Stimulated activated CD8-positive, alpha-beta memory T cell treated with anti-CD3 and anti-CD28 coated beads, Interleukin-4, amount 100 ng/mL, for 1 hour (primary cell): ENCODE measurements at places on chromosomes 1 and 21.

- DNase-seq, result no peak
These were observed 29.9 kb upstream of the PPP1R15B start for GRCh38 chr1:204441558-204441957.

DNA sequence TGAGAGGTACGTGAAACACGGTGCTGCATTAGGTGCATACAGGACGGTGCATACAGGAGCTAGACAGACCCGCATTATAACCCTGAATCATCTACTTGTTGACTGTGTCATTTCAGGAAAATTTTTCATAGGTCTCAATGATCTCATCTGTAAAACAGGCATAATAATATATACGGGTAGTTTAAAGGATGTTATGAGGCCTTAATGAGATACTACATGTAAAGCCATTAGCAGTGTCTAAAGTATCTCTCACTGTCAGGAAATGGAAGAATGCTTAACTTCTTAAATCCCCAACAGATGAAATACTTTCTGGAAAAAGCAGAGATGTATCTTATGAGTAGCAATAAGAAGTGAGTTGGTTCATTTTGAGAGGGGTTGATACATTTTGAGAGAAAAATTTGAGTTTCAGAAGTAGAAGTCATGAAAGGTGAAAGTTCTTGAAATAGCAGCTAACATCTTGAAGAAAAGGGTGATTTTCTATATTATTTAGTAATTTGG lies 669.6 kb downstream of the PTPRC start:
- no peak for DNase-seq

GRCh38 chr1:82099170-82099569 lies 298.4 kb downstream of the ADGRL2 start:
- DNase-seq, result no peak

GRCh38 chr1:88063605-88064004 lies 620.5 kb upstream of the PKN2 start:
- no peak for DNase-seq

- no peak for DNase-seq
These were observed 8.1 kb upstream of the PRELP start for GRCh38 chr1:203467550-203467921.

GRCh38 chr1:214833178-214833756 lies 230.3 kb downstream of the CENPF start:
- DNase-seq, result no peak

- no peak for DNase-seq
These were observed 5.6 kb downstream of the PTPRF start for GRCh38 chr1:43536196-43536863.

DNA sequence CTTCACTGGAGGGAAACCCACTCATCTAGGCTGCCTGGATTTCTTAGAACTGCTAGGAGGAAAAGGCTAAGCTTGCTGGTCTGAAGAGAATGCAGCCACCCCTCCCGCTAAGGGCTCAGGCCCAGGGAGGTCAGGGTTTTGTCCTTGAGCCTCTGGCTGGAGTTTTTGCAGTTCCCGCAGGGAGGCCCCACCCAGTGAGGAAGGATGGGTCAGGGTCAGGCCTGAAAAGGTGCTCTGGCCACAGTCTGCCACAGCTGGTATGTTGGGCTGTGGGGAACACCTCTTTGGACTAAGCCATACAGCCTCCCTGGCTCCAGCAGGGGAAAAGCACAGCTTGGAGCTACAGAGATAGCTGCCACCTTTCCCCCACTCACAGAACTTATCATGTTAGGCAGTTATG lies 71.4 kb upstream of the PAPPA2 start:
- DNase-seq, result no peak

DNA sequence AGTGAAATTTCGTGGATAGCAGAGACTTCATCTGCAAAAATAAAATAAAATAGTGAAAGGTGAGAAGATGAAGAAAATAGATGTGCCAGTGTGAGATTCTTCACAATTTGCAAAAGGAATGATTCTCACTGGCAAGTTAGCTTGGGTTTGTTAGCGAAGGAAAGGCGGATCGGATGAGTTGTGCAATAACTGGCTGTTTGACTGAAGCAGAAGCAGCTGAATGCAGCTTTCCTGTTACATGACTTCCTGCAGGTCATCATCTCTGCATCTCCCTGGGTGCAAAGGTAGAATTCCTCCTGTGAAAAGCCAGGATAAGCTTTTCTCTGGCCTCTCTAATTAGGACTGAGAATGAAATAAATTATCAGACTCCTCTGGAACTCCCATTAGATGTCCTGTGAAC lies 263.1 kb upstream of the CHRM3 start:
- no peak for DNase-seq

- DNase-seq, result no peak
These were observed 23.3 kb downstream of the EPHA10 start for GRCh38 chr1:37741662-37742061.

- no peak for DNase-seq
These were observed 13.1 kb downstream of the SLC19A1 start for GRCh38 chr21:45528981-45529784.

DNA sequence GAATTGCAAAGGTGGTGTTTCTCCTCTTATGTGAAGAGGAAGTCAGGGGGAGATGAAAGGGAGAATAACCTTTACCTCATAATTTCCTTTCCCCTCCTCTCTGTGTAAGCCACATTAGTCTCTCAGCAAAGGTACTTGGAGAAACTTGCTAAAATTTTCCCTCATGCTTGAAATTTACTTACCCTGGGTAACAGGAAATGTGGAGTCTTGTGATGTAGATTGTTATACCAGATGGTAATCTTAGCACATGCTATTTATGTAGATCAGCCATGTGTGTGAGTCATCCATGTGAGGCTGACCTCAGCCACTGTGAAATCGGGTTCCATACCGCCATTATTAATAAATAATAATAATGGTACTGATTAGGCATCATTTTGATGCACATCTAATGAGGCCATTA lies 128.4 kb downstream of the TGFB2 start:
- DNase-seq, result no peak

- no peak for DNase-seq
These were observed 1048.1 kb downstream of the BRINP3 start for GRCh38 chr1:189429610-189430009.

DNA sequence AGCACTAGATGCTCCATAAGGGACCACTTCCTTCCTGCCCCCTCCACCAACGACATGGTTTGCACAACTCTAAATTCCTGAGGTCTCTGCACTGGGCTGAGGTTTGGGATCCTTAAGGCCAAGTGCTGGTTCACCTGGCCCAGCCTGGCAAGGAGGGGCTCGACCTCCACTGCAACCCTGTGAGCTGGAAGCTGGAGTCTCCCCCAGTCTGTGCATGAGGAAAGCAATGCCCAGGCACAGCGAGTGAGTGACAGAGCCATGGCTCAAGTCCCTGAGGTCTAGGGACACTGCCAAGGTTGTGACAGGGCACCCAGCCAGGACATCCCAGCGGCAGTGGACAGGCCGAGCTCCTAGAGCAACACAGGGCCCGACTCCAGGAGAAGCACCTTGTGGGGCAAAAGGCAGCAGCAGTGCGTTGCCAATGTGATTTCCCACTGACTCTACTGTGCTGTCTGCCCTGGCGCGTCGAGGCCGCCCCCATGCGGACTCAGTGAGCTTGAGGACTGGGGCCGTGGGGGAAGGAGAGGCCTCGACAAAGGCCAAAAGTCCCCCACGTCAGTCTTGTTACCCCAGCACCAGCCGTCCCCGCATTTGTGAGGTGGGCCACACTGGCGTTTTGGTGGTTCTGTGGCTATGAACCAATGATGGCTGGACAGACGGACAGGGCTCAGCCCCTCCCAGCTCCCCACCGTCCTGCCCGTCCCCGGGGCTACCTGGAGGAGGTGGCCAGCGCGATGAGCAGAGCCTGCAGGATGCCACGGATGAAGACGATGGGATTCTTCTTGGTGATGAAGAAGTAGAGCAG lies 30.0 kb downstream of the PODN start:
- no peak for DNase-seq

- DNase-seq, result no peak
These were observed 77.4 kb downstream of the DESI2 start for GRCh38 chr1:244730153-244730933.

- DNase-seq, result no peak
These were observed 15.3 kb downstream of the PABPC4 start for GRCh38 chr1:39561279-39561678.

DNA sequence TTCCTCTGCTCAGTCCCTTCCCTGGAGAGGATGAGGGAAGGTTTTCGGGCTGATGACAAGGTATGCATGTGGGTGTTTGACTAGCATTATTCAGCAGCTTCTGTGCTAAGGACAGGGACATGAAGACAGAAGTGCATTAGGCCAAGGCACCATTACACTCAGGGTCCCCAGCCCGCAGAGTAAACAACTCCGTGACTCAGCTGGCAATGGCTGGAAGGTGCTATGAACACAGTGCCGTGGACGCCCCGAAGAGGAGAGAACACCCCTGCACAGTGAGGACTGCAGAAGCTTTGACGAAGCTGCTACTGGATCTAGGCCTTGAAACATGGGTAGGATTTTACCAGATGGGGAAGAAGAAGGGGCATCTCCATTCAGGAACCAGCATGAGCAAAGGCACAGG lies 13.7 kb upstream of the EPS8L3 start:
- no peak for DNase-seq

GRCh38 chr1:67460676-67461500 lies 30.7 kb upstream of the SERBP1 start:
- no peak for DNase-seq

DNA sequence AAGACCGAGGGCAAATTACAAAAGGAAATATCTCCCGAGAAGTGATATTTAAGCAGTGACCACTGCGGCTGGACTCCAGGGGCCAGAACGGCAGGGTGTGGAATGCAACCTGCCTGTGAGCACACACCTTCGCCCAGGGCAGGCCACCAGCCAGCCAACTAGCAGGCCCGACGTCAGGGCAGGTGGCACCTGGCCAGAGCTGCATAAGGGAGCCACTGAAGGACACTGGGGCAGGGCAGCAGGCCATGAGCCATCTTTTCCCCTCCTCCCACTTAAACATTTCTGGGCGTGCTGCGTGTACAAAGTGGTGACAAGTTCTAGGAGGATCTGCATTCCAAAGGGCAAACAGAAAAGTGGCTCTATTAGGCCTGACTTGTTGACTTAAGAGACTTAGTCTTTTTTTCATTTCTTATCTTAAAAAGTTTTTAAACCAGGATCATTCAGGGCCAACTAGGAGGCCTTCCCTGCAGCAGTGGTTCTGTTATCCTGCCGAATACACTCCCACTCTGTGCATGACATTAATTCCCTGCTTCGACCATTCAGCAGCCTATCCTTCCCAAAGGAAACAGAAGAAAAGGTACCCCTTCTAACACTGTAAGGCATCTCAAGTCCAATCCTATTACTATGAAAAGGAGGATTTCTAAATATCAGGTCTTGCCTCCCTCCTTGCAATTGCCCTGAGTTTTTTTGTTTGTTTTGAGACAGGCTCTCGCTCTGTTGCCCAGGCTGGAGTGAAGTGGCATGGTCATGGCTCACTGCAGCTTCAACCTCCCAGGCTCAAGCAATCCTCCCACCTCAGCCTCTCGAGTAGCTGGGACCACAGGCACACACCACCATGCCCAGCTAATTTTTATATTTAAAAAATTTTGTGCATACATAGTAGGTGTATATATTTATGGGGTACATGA lies 96.3 kb downstream of the BCAR3 start:
- no peak for DNase-seq

DNA sequence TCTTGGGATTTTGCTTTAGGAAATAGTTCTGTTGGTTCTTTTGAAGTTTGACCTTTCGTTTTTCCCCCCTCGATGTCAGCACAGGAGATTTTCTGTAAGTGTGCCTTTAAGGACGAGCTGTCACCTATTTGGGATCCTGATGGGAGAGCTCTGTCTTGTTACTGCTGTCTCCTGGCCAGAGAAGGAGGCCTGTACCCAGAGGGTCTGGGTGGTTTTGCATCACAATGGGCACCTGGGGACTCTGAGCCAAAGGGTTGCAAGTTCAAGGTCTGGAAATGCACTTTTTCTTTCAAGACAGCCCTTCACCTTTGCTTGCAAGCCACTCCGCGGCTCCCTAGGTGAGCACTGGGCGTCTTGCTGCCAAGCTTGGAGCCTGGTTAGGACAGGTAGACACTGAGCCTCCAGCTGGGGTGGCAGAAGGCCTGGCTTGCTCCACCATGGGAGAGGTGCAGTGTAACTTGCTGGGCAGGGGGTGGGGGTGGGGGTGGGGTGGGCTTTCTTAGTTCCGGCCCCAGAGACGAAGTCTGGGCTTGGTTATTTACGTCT lies 2.9 kb downstream of the AJAP1 start:
- no peak for DNase-seq

DNA sequence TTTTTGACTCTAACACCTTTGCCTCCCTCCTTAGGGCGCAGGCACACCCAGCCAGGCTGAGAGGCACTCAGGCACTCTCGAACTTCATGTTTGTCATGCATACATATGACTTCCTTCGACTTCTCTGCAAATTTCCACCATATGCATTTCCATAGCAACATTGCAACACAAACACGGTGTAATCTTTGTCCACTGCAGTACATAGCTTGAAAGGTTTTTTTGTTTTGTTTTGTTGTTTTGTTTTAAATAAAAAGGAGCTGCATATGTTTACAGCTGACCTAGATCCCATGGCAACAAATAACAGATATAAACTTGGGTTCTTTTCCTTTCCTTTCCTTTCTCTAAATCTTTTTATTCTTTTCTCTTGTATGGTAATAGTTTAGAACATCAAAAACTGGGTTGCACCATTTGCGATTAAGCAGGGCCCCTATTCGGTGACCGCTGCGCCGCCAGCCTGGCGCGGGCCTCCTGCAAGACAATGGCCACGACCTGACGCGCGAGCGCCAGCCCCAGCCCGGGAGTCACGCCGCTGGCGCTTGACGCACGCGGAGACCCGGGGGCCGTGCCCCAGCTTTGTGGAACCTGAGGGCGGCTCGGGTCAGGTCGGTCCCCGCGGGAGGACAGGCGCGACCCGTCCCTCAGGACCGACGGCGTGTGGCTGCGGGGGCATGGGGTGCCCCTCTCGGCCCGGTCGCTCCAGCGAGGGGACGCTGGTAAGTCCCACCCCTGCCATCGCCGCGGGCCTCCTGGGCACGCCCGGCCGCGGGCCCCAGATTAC lies 35.2 kb downstream of the CCN1 start:
- DNase-seq, result no peak

GRCh38 chr1:100187912-100188311 lies 9.9 kb upstream of the LRRC39 start:
- no peak for DNase-seq

GRCh38 chr1:37767488-37767887 lies 2.6 kb upstream of the EPHA10 start:
- DNase-seq, result no peak

DNA sequence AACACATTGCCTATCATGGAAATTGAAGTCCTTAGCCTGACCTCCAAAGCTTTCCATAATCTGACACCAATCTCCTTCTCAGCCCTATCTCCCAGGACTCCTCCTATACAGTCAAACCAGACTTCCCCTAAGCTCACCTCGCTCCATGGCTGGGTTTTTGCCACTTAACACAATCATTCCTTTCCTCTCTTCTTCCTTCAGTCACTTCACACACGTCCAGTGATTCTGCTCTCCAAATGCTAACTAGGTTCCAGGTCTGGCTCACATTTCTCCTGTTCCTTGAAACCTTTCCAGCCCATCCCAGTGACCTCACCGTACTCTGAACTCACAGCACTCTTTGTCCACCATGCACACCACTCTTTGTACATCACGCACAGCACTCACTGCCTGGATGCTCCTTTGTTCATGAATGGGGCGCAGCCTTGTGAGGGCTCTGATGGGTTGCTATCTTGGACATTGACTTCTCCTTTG lies 98.4 kb downstream of the GLUL start:
- no peak for DNase-seq
